ENCODE measurements at places on chromosomes 2 and 18.

- no peak for DNase-seq
Observed at GRCh38 chr2:44628297-44628696, 266.6 kb downstream of the CAMKMT start.

- no peak for DNase-seq
Observed at GRCh38 chr2:172449911-172450550, 22.6 kb downstream of the ITGA6 start.

- no peak for DNase-seq
Observed at GRCh38 chr2:223469270-223470046, 132.7 kb downstream of the SCG2 start.

DNA sequence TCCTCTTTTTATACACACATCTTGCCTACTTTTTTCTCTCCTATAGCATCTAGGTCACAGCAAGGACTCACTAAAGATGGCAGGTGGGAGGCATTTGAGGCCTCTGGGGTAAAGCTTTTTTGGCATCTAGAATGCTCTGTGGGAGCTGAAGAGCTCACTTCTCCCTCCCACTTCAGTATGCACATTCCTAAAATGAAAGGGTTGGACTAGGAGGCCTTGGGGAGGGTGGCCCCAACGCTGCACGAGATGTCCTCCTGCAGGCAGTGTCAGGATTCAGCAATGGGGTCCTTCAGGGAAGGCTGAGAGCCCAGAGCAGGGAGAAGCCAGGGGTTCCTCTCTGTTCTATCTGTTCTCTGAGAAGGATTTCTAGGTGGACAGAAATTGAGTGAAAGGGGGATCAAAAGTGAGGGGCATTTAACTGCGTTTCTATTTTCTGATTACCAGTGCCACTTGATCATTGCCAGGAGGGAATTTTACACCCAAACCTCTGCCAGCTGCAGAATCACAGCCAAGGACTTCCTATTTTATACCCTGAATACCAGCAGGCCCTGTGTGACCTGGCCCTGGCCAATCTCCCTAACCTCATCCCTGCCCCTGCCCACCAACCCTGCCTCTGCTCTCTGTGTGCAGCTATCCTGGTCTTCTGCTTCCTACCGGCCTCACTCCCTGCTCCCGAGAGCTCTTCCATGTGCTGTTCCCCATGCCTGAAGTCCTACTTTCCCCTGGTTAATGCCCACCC is 186.2 kb downstream of the CYP26B1 start:
- DNase-seq, result no peak

- no peak for DNase-seq
Observed at GRCh38 chr2:225231900-225232299, 167.6 kb upstream of the NYAP2 start.

DNA sequence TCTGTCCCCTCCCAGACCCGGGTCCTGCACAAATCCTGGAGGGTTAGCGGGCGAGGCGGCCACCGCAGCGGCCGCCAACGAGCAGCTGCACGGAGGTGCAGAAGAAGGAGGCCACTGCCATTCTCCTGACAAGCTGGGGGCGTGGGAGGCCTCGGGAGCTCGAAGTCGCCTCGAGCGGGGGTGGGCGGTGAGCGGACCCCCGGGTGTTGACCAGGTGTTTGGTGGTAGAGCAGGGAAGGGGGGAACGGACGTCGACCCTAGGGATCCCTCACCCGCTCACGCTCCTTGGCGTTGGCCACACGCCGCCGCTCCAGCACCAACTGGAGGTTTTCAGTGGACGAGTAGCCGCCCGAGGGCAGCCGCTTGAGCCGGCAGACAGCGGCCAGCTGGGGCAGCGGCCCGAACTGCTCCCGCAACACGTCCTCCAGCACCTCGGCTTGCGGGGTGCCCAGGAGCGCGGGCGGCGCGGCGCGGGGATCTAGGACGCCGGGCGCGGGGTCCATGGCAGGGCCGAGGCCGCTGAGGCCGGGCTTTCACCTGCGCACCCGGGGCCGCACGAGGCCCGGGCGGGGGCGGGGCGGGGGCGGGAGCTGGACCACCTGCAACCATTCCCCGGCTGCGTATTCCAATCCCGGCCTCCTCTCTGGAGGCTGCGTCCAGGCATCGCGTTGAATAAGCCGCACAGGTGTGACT is at the start of gene FIGLA:
FIGLA (minus strand) TSS at position 508 of the 693 bp plus-strand sequence; CDS start at position 503, 5 bp downstream.
- no peak for DNase-seq

DNA sequence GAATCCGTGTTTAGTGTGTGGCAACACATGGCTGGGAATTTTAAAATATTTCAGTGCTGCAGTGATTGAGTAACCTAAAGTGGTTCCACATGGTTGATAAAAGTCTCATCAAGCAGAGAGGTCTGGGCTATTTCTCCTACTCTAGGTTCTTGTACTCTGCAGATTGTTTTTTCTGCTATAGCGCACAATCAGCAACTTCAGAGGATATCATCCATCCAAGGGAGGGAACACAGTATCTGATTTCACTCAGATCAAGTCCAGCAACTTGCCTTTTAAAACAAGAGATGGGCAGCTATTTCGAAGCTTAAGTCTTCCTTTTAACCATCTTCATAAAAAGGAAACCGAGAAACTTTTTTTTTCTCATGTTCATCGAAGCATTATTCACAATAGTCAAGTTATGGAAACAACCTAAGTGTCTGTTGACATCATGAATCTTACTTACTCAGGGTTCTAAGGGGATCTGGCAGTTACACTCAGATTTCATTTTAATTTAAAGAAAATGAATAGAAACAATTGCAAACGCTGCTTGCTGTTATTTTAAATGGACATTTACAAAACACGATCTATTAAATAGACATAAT is 172.7 kb upstream of the TRIB2 start:
- no peak for DNase-seq

DNA sequence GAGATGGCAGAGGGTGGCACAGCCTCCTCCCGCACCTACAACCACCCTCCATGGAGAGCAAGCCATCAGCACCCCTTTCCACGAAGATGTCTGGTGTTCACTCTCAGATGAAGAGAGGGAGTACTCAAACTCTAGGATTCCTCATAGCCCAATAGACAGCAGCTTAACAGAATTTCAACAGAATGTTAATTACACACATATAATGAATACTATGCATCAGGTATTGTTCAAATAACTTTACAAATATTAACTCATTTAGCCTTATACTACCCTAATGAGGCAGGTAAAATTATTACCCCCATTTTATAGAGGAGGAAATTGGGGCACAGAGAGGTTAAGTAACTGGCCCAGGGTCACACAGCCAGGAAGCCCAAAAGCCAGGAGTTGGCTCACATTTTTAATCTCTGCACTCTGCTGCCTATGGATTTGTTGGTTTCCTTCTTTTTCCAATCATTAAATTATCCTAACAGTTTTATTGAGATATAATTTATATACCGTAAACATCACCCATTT is 39.0 kb downstream of the HS1BP3 start:
- no peak for DNase-seq

DNA sequence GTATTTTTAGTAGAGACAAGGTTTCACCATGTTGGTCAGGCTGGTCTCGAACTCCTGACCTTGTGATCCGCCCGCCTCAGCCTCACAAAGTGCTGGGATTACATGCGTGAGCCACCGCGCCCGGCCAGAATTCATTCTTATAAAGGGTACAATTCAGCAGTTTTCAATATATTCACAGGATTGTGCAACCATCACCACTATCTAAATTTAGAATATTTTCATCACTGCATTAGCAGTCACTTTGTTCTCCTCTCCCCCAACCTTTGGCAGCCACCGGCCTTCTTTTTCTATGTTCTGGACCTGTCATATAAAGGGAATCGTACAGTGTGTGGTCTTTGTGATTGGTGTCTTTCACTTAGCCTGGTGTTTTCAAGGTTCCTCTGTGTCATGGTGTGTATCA is 40.7 kb downstream of the TCF7L1 start:
- DNase-seq, result no peak

DNA sequence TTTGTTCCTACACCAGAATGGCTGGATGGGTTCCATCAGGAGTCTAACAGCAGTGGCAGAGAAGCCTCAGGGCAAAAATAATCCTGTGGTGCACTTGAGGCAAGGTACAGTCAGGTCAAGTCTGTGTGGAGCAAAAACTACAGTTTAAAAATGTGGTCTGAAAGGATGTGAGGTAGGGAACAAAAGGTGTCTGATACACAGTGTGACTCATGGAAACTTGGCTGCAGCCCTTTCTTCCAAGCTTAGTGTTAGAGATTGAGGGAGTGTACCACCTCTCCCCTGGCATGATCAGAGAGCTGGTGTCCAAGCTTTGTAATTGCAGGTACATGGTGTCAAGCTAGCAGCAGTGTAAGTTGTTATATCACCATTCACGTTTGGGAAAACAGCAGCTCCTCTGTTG is 8.9 kb downstream of the ANKAR start:
- DNase-seq, result no peak

DNA sequence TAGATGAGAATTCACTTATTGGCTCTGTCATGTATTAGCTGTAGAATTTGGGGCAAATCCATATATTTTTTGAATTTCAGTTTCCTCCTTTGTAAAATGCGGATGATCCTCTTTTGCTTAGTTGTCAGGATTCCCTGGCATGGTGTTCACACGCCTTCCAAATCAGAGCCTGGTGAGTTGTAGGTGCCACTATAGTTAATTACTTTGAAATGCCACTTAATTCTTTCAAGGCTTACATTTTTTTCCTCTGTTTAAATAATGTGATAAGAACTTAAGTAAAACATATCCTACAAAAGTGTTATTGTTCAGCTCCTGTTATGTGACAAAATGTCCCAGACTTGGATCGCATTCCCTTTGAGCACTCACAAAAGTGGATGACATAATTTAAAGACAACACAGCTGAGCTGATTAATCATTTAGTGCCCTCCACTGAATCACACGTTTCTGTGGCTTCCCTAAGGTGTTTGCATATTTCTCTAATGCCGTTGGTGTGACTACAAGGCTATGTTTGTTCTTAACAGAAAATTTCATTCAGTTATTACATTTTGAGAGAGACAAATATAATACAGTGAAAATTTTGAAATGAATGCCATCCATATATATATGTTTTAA is 471.2 kb upstream of the CHST9 start:
- DNase-seq, result no peak

- DNase-seq, result no peak
Observed at GRCh38 chr2:27029051-27029450, 3.7 kb upstream of the TMEM214 start.

- no peak for DNase-seq
Observed at GRCh38 chr2:175914846-175915245, 87.2 kb downstream of the LNPK start.

GRCh38 chr2:134170294-134170693 is 83.6 kb upstream of the MGAT5 start:
- DNase-seq, result no peak

- no peak for DNase-seq
Observed at GRCh38 chr2:104859766-104860450, 6.0 kb downstream of the POU3F3 start.

Measured in stimulated activated CD8-positive, alpha-beta memory T cell treated with anti-CD3 and anti-CD28 coated beads, Interleukin-7, amount 100 ng/mL, for 1 hour (primary cell).